H54 (cell line): ENCODE measurements at places on chromosomes 3 and 15.
A peak's percentile ranks its signal among the peaks of the same experiment; 100 is the strongest.

GRCh38 chr15:51884517-51885236 is 55.2 kb downstream of the TMOD3 start:
- DNase-seq: no peak

GRCh38 chr15:32807331-32807730 is 89.5 kb downstream of the GREM1 start:
- no peak for DNase-seq

GRCh38 chr15:39846108-39846507 is 63.5 kb upstream of the FSIP1 start:
- DNase-seq: no peak

- no peak for DNase-seq
Measured at GRCh38 chr3:47057212-47057671, 77.8 kb downstream of the NBEAL2 start.

DNA sequence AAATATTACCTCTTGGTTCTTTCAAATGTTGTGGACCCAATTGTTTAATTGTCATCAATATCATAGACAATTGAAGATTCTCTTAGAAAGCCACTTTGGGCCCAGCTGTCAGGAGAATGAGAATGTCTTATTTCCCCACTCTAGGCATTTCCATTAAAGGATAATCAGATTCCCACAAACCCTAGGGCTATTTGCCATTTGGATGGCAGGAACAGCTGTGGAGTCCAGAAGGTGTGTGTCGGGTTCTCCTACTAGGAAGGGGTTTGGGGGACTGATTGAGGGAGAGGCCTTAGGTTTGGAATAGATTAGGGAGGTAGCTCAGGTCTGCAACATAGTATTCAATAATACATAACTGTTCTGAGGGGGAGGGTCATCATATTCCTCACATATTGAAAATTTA is 35.2 kb upstream of the PLSCR5 start:
- DNase-seq: no peak

- no peak for DNase-seq
Measured at GRCh38 chr15:75034615-75035014, 11.2 kb downstream of the PPCDC start.

DNA sequence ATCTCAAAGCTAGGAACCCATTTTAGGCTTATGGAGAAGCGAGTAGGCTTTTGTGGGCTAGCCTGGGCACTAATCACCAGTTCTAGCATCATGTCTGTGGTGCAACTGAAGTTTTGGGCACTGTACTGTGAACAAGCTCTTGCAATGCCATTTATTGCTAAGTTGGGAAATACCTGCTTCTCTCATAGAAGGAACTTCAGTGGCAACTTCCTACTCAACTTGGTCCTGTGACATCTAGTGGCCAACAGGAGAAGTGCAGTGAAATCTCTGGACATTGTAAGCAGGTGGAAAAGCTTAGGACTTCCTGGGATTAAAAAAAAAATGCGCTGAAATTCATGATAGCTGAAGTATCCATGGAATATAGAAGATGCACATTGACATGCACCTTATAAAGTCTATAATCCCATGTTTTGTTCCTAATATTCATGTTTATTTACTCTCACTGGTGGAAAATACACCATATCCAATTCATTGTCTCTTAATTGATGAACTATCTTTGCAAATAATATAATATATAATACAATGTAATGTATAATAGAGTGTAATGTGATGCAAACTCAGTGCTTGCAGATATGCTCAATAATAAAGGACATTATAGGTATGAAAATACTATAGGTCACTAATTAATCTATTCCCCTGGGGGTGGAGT is 6.5 kb upstream of the ALDH1A3 start:
- DNase-seq: peak; percentile 68

GRCh38 chr3:194939949-194940770 is 254.5 kb downstream of the FAM43A start:
- no peak for DNase-seq

DNA sequence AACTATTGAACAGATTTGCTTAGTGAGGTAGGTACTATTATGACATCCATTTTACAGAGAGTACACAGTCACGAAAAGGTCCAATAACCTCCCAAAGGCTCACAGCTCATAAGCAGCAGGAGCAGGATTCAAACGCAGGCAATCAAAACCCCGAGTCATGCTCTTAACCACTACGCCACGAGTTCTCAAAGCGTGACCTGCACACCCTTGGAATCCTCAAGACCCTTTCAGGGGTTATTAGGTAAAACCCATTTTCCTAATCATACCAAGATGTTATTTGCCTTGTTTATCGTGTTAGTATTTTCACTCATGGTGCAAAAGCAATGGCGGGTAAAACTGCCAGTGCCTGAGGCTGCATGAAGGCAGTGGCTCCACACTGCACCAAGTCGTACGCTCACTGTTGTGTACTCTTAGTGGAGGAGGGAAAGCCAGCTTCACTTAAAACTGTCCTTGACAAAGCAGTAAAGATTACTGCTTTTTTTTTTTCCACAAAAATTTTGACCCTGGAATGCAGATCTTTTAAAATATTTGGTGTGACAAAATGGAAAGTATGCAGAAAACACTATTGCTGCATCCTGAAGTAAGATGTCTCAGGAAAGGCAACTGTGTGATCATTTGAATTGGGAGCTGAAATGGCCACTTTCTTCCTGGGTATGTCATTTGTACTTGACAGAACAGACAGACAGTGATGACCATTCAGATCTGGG is 96.1 kb downstream of the IGF2BP2 start:
- DNase-seq: no peak

DNA sequence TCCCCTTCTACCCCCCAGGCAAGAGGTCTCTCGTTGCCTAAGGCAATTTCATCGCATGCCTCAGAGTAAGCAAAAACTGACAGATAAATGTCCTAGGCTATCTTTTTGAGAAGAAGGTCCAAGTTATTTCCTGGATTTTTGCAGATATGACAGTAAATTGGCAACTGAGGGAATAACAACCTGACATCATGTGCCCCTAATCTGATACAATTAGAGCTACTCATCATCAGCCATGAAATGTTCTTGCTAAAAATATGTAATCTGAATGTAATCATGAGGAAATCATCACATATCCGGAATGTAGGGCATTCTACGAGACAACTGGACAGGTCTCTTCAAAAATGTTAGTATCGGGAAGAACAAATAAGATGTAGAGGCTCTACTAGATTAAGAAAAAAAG is 44.1 kb downstream of the TNIK start:
- no peak for DNase-seq

GRCh38 chr3:30081904-30082303 is 524.5 kb upstream of the TGFBR2 start:
- no peak for DNase-seq
